ENCODE measurements at places on chromosomes 1 and 21.

DNA sequence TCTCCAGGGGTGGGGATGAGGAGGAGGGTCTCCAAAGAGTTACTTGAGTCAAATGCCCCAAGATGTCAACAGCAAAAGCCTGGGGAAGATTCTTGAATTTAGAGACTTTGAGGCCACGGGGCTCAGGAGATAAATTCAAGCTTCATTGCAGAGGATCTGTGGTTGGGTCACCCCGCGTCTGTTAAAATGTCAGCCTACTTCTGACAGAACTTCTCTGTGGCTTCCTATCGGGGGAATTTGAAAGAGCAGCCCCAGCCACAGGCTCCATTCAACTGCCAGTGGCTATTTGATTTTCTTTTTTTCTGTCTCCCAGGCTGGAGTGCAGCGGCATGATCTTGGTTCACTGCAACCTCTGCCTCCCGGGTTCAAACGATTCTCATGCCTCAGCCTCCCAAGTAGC lies 62.5 kb upstream of the EFHD2 start:
- DNase-seq: no peak

DNA sequence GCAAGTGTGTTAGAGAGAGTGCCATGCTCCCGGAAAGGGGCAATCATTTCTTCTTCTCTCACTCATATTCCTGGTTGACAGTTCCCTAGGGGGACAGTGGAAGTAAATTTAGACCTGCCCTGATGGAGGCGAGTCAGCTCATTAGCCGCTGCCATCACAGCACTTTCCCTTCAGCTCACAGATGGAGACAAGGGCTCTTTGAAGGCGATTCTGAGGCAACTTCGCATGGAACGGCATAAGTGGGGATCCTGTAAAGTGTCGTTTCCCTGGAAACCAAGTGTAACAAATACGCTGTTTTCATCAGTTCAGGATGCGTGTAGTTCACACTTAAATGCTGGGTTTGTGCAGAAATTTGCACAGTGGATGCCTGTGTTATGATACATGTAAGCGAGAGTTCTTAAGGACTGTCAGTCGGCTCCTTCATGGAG lies 114.5 kb upstream of the TMPRSS15 start:
- no peak for DNase-seq

DNA sequence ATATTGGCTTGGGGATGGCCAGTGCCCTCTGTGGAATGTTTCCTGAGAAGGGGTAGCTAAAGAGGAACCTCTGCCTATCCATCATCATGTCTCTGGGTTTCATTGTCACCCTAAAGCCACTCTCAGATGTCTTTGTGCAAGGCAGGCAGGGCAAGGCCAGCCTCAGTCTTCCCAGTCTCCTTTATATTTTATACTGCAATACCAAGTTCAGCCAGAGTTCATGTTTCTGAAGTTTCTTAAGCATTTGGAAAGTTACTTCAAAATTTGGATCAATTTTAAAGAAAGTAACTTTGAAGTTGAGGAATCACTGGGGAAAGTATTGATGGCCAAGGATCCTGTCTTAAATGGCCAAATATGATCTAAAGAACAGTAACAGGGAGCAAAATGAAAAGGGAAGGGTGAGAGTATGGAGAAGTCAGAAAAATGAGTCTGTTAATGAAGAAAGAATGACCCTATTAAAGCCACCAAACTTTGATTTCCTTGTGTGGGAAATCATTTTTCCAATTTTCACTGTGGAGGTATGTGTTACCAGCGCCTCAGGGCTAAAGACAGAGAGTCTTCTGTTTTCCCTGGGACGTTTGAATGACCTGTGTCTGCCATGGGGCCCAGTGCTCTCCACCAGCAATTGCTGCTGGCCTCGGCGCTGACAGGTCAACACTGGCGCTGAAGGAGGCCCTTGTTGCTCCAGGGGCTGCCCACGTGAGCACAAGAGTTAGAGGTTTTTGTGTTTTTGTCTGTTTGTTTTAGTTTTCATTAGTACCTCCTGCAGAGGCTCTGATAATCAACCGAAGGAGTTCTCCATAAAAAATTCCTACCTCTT lies 93.9 kb downstream of the ATP5PO start:
- DNase-seq: no peak

- no peak for DNase-seq
Observed at GRCh38 chr1:8042134-8042533, 16.0 kb upstream of the ERRFI1 start.

DNA sequence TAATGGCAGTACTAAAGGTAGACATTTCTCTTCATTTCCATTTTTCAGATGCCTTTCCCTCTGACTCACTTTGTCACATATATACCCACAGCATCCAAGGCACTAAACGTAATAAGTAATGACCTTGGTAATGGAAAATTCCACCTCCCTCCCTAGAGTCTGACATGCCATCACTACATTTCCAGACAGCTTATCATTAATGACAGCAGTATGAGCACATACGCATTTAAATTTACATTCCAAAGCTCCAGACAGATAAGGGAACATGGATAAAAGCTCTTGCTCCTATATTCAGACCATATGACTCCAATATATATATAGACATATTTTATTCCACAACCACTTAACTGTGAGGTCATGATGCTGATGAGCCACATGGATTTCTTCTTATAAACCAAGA lies 191.7 kb upstream of the GORAB start:
- no peak for DNase-seq

DNA sequence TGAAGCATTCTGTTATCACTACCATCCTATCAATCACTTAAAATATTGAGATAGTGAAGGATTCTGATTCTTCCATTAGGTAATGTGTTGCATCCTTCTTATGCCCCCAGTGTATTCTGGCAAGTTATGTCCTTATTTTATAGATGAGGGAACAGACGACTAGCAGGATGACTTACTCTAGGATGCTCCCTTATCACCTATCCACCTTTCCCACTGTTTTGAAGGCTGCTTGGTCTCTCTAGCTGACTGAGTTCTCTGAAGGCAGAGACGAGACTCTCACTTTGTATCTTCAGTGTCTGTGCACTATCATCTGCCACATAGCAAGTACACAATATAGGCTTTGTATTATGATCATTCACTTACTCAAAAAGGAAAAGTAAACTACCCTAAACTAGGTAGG lies 4.0 kb downstream of the GLUL start:
- DNase-seq: no peak

GRCh38 chr1:178086766-178087165 lies 7.1 kb upstream of the RASAL2 start:
- DNase-seq: no peak

- no peak for DNase-seq
Observed at GRCh38 chr21:46368533-46369285, 44.8 kb downstream of the PCNT start.

DNA sequence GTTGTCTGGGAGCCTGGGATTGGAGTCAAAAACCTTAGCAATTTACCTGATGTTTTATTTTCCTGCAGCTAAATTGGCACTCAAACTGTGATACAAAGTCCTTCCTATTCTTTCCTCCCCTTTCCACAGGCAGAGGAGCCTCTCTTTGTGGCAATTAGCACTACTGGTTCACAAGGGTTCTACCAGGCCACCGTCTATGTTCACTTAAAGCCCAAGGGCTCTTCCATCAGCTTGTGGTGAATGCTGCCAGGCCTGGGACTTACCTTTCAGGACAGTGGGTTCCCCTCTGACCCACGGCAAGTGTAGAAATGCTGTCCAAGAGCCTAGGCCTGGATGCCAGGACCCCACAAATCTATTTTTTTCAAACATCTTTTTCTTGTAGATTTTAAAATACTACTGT lies 251.9 kb upstream of the B3GALT2 start:
- no peak for DNase-seq

DNA sequence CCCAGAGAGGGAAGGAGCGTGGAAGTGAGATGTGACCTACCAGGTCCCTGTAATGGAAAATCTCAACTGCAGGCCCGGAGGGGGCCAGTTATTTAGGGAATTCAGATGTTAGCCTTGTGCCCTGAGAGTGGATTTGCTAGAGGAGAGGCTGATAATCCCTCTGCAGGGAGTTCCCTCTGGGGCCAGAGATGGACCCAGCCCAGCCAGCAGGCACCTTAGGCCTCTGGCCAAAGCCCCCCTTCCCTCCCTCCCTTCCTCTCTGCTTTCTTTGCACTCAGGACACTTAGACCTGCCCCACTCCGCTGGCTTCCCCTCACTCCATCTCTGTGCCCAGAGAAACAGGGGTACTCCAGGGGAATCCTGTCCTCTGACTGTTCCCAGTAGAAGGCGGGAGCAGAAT lies 1.5 kb upstream of the ATP1A2 start:
- no peak for DNase-seq

DNA sequence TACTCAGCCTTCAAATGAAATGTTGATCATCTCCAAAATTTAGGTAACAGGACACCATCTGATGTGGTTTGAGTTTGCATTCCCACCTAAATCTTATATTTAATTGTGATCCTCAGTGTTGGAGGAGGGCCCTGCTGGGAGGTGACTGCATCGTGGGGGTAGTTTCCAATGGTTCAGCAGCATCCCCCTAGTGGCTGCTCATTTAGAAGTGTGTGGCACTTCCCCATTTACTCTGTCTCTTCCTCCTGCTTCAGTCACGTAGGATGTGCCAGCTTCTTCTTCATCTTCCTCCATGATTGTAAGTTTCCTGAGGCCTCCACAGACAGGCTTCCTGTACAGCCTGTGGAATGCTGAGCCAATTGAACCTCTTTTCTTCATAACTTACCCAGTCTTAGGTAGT lies 731.2 kb downstream of the USP25 start:
- no peak for DNase-seq

DNA sequence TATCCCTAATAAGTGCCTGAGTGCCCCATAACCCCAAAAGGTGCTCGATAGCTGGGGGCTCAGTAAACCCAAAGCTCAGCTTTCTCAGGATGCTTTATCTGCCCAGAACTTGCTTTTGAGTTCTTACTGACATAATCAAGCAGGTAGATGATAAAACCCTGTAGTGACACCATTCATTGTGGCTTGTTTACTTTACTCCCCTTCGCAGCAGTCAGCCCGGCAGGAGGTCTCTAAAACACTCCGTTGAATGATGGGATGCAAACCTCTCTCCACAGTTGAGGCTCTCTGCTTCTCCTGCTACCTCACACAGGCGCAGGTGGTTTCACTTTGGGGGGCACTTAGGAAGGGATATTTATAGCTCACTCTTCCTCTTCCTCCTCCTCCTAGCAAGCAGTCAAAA lies 349.4 kb downstream of the HLX start:
- peak; percentile 29 for DNase-seq

DNA sequence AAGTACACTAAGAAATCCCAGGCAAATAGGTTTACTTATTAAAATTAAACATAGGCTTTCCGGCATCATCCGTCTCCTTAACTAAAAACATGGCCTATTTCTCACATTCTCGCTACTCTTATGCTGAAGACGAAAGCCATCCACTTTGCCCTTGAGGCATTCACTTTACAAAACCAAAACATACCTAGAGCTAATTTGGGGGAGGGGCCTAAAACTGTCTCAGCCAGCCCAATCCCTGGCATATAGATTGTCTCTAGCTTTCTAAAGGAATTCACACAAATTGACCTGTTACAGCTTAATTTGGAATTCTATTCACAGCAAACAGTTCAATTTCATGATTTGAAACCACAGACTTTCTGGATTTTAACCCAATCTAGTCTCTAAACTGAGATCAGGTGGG lies 34.8 kb downstream of the SLC35D1 start:
- DNase-seq: no peak

GRCh38 chr1:220521778-220522177 lies 6.2 kb upstream of the MARK1 start:
- peak; percentile 43 for DNase-seq

DNA sequence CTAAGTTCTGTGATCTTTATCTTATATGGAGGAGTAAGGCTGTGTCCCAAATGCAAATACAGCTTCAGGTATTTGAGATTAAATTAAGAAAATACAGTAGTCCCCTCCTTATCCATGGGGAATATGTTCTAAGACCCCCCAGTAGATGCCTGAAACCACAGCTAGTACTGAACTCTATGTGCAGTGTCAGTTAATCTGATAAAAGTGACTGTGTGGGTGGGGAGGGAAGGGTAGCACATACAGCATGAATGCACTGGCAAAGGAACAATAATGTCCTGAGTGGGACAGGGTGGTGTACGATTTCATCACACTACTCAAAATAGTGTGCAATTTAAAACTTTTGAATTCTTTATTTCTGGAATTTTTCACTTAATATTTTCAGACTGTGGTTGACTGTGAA lies 83.1 kb downstream of the HS2ST1 start:
- DNase-seq: no peak

DNA sequence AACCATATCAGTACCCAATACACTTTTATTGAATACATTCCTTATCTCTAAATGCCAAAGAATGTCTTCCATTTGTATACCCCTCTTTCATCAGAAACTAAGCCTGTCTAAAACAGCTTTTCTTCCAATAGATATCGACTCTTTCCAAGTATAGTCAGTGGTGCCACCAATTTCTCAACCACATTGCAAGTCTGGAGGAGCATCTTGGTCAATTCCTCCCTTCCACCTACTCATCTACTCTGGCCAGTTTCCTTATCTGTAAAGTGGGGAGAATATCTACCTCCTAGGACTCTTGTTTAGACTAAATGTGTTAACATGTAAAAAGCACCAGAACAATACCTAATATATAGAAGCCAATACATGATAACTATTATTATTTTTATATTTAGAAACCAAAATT lies 28.5 kb upstream of the FGGY start:
- DNase-seq: no peak

DNA sequence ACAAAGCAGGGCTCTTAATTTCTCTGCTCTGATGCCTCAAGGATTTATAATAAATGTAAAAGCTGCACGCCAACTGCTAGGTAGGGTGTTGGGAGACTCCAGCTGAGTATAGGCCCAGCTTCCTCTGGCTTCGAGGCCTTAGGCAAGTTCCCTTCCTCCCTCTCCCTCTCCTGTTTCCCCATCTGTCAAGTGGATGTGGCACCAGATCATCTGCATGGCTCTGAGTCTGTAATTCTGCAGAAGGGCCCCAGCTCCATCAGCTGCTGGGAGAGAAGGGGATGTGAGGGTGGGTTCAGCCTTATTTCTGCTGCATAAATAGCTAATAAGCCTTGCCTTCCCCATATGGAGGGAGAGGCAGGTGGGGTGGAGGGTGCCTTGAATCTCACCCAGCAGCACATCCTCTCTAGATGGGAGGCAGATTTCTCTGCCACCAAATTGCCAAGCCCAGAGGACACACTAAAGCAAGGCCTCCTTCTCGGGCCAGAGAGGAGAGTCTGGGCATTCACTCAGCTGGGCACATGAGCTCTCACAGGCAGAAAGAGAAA lies 3.8 kb downstream of the TRIM62 start:
- DNase-seq: no peak

DNA sequence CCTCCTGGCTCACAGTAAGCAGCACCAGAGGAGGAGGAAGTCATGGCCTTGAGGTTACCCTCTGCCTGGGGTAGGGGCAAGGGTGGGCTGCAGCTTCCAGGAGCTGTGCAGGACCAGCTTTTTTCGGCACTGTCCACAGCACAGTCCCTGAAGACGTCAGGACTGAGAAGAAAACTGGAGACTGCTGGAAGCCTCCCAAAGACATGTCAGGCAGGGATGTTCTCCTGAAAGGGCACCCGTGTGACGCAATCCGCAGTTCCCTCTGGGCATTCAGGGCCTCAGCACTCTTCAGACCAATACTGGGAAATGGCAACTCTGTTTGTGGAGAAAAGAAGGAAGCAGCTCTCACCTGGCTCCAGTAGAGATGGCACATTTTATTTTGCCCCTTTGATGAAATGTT lies 64.8 kb upstream of the TENT5C start:
- DNase-seq: no peak

Measured in NCI-H2107 (cell line).